ENCODE measurements at places on chromosomes 7 and 10. TPM values are rescaled to one million over a fixed set of nuclear protein-coding genes. Genes with fewer than 3 reads are reported as not detected.
A peak's percentile ranks its signal among the peaks of the same experiment; 100 is the strongest.

DNA sequence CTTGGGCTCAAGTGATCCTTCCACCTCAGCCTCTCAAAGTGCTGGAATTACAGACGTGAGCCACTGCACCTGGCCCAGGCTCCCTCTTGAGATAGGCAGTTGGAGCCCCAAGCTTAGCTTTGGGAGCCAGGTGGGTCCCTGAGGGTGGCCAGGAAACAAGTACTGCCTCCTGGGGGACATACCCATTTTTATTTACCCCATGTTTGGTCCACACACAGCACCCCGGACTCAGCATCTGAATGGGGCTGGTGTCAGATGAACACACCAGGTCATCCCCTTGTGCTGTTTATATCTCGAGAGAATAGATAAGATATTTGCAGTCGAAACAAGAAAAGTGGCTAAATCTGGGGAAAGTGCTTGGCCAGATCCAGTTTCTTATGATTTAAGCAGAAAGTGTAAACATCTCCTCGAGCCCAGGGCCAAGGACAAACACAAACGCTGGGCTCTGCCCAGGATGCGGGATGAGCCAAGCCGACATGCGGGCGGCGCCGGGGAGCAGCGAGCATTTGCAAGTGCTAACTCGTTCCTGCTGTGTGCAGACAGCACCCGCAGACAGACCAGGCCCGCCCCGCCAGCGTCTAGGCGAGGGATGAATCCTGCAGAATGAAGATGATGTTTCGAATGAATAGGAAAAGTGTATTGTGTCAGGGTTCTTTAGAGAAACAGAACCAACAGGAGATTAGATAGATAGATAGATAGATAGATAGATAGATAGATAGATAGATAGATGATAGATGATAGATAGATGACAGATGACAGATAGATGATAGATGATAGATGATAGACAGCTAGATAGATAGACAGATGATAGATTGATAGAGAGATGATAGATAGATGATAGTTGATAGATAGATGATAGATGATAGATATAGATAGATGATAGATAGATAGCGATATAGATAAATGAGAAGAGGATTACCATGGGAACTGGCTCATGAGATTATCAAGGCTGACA is 44.4 kb upstream of the OCM2 start:
- H3K4me3 ChIP-seq = no peak overlapping the region
- H3K27ac ChIP-seq = no peak overlapping the region
- no peaks in the 10 kb centered on the region for H3K36me3 ChIP-seq
- H3K27me3 ChIP-seq = peaks cover 6% of the 10 kb centered on the region
- no peaks in the 10 kb centered on the region for H3K4me1 ChIP-seq

- H3K27ac ChIP-seq = no peak overlapping the region
- peaks cover 44% of the 10 kb centered on the region for H3K4me1 ChIP-seq
- no peak overlapping the region for H3K4me3 ChIP-seq
- no peak for DNase-seq
- H3K27me3 ChIP-seq = no peaks in the 10 kb centered on the region
Observed at GRCh38 chr7:131546583-131547141, 9.8 kb downstream of the PODXL start.

- no peaks in the 10 kb centered on the region for H3K36me3 ChIP-seq
- H3K27me3 ChIP-seq = peaks cover 5% of the 10 kb centered on the region
- no peak for DNase-seq
- no peak overlapping the region for H3K27ac ChIP-seq
- H3K4me3 ChIP-seq = no peak overlapping the region
- no peaks in the 10 kb centered on the region for H3K4me1 ChIP-seq
Observed at GRCh38 chr7:134619627-134620331, 26.9 kb upstream of the BPGM start.

The MKX gene
- total RNA-seq = 1.6 TPM

- H3K4me1 ChIP-seq = no peaks in the 10 kb centered on the region
- no peaks in the 10 kb centered on the region for H3K27me3 ChIP-seq
- no peak overlapping the region for H3K27ac ChIP-seq
- peak; percentile 37 for DNase-seq
Observed at GRCh38 chr10:132701099-132701845, 84.7 kb downstream of the NKX6-2 start.

GRCh38 chr10:101097881-101098280 is 33.2 kb upstream of the TLX1 start:
- H3K4me1 ChIP-seq = no peaks in the 10 kb centered on the region
- H3K36me3 ChIP-seq = no peaks in the 10 kb centered on the region
- no peak for DNase-seq
- peaks cover 80% of the 10 kb centered on the region for H3K27me3 ChIP-seq
- H3K27ac ChIP-seq = no peak overlapping the region
- H3K4me3 ChIP-seq = no peak overlapping the region

- no peak for DNase-seq
- H3K36me3 ChIP-seq = no peaks in the 10 kb centered on the region
- H3K4me3 ChIP-seq = no peak overlapping the region
- no peaks in the 10 kb centered on the region for H3K27me3 ChIP-seq
- H3K4me1 ChIP-seq = no peaks in the 10 kb centered on the region
Observed at GRCh38 chr10:88661018-88661417, 3.2 kb upstream of the LIPF start.

The FKBP6 gene
- total RNA-seq = 0.47 TPM

- peaks cover 4% of the 10 kb centered on the region for H3K27me3 ChIP-seq
- DNase-seq = no peak
- no peaks in the 10 kb centered on the region for H3K4me1 ChIP-seq
- no peak overlapping the region for H3K4me3 ChIP-seq
Observed at GRCh38 chr10:116287906-116288501, 15.0 kb upstream of the GFRA1 start.

DNA sequence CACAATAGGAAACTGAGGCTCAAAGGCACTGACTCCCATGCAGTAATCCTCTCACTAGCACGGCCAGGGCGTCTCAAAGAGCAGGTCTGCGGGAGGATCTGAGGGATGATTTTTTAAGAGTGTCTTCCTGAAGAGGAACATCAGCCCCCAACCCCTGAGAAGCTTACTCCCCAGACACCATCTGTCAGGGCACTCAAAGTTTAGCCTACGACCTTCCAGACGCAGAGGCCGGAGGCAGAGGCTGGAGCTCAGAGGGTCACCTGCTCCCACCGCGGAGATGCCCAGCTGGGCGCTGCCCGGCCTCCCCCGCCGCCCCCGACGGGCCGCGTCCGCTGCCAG is 1.7 kb downstream of the ZNF777 start:
- no peak overlapping the region for H3K27ac ChIP-seq
- H3K36me3 ChIP-seq = peaks cover 22% of the 10 kb centered on the region
- peaks cover 19% of the 10 kb centered on the region for H3K4me1 ChIP-seq
- peak overlapping the region; percentile 65 for H3K4me3 ChIP-seq
- DNase-seq = no peak
- no peaks in the 10 kb centered on the region for H3K27me3 ChIP-seq

DNA sequence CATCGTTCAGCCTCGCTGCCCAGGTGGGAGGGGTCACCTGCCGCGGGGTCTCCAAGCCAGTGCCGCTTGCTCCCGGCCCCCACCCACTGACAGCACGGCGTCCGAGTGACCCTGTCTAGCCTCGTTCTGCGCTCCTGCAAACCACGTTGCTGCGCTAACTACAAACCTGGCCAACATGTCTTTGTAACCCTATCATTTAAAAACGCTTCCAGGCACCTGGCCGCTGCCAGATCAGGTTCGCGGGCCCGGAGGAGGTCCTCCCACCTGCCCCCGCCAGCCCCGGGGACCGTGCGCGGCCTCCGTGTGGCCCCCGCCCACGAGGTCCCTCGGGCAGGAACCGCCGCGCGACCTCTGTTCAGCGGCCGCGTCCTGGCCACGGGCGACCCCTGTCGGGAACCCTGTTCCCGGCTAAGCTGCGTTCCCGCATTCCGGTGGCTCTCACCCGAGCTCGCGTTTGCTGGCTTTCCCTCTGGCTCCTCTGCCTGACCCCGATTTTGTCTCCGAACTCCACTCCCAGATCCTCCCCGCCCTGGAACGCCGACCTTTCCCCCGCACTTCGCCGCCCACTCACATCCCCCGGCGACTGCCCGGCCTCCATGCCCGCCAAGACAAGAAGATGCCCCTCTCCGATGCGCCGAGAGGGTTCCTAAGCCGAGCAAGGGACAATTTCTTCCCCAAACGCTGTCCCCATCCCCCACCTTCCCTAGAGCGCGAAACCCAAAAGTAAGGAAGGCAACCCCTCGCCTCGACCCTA is 2.4 kb downstream of the SFMBT2 start:
- H3K4me3 ChIP-seq = peak overlapping the region; percentile 74
- peak; percentile 71 for DNase-seq
- peaks cover 37% of the 10 kb centered on the region for H3K27me3 ChIP-seq
- peaks cover 44% of the 10 kb centered on the region for H3K4me1 ChIP-seq
- H3K27ac ChIP-seq = peak overlapping the region; percentile 76
- no peaks in the 10 kb centered on the region for H3K36me3 ChIP-seq

DNA sequence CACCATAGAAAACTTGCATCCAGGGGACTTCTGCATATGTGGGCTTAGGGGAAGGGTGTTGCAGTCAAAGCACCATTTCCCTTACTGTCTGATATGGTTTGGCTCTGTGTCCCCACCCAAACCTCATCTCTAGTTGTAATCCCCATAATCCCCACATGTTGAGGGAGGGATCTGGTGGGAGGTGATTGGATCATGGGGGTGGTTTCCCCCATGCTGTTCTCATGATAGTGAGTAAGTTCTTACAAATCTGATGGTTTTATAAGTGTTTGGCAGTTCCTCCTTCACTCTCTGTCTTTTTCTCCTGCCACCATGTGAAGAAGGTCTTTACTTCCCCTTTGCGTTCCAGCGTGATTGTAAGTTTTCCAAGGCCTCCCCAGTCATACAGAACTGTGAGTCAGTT is 177.4 kb downstream of the ADK start:
- no peak overlapping the region for H3K4me3 ChIP-seq
- no peak overlapping the region for H3K27ac ChIP-seq
- H3K36me3 ChIP-seq = no peaks in the 10 kb centered on the region
- no peaks in the 10 kb centered on the region for H3K4me1 ChIP-seq
- H3K27me3 ChIP-seq = no peaks in the 10 kb centered on the region
- DNase-seq = no peak

DNA sequence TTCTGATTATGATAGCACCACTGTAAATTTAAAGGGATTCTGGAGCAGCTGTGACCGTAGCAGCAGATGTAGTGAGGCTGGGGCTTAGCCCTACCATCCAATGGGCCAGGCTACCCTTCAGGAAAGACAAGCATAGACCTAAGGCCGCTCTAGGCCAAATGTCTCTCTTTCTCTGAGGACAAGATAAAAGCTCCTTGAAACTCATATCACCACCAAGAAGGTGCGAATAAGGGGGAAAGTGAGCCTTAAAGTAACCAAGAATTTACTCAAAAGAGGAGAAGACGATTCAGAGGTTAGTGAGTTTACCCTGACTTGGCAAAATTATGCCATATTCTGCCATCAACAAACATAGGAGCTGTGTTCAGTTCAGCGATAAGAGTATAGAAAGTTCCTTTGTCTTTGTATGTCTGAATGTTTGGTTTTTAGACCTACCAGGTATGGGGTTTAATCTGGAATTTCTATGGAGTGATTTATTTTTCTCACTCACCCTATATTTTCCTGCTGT is 79.8 kb downstream of the PFKFB3 start:
- H3K36me3 ChIP-seq = no peaks in the 10 kb centered on the region
- H3K4me1 ChIP-seq = no peaks in the 10 kb centered on the region
- H3K27me3 ChIP-seq = no peaks in the 10 kb centered on the region

The HOXA3 gene
- 4.6 TPM for total RNA-seq

- H3K36me3 ChIP-seq = no peaks in the 10 kb centered on the region
- no peak for DNase-seq
- no peak overlapping the region for H3K27ac ChIP-seq
- H3K4me3 ChIP-seq = peak overlapping the region; percentile 39
Observed at GRCh38 chr10:3192856-3193635, 20.5 kb upstream of the PITRM1 start.

- H3K27me3 ChIP-seq = no peaks in the 10 kb centered on the region
- no peak for DNase-seq
- no peaks in the 10 kb centered on the region for H3K36me3 ChIP-seq
- no peak overlapping the region for H3K27ac ChIP-seq
Observed at GRCh38 chr10:118501171-118501570, 94.3 kb downstream of the PRLHR start.

The SLC39A12 gene
- 0.41 TPM for total RNA-seq
